Left hindlimb (tissue), 1 donor: ENCODE measurements at places on chromosomes 2 and 18.

DNA sequence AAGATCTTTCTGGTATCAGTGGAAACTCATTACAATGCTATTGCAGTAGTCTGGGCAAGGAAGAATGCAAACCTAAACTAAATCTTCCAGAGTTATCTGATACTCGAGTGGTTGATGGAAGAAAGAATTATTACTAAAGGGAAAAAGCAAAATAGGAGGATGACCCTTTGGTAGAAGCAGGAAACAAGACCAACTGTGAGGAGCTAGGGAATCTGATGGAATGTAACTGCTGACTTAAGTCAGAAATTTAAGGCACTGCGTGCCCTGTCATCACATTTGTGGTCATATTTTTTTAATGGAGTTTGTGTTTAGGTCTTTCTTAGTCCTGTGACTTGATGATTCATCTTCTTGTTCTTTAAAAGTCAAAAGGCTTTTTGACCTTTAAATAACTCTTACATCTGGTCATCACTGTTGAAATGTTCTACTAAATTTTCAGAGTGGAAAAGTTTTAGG lies 36.5 kb upstream of the ARMC9 start:
- no peak for DNase-seq

- no peak for DNase-seq
These were observed 101.4 kb downstream of the MTX2 start for GRCh38 chr2:176370467-176371171.

GRCh38 chr2:140013545-140014203 lies 1233.5 kb upstream of the NXPH2 start:
- no peak for DNase-seq

GRCh38 chr2:222899413-222900181 lies 38.8 kb downstream of the ACSL3 start:
- DNase-seq = no peak

DNA sequence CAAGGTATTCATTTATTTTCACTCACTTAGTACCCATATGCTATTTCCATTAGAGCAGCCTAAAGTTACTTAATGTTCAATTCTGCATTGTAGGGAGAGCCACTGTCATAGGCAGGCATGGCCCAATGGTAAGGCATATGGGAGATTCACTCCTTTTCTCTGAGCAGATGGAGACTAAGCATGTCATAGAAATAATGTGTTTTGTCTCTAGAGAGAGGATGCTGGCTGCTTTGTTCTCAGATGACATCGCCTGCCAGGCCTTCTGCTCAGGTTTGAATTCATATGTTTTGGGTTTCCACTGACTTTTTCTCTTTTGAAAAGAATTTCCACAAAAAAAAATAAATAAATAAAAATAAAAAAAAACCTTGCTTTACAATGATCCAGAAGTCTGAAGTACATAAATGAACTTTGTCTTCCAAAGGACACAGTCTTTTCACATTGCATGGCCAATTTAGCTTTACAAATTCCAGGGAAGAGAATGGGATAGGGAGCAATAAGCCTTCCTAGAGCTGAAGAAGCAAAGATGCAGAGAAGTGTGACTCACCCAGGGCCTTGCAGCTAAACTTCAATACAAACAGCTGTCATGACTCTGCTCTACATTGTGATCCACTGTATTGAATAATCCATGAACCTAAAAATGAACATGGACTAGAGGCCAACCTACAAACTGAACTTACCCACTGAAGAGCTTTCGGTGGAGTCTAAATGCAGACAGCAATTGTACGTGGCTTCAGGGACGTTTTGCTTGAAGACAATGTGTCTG lies 422.5 kb downstream of the CMPK2 start:
- DNase-seq = no peak

- DNase-seq = no peak
These were observed 1.8 kb downstream of the RNPEPL1 start for GRCh38 chr2:240569998-240570530.

DNA sequence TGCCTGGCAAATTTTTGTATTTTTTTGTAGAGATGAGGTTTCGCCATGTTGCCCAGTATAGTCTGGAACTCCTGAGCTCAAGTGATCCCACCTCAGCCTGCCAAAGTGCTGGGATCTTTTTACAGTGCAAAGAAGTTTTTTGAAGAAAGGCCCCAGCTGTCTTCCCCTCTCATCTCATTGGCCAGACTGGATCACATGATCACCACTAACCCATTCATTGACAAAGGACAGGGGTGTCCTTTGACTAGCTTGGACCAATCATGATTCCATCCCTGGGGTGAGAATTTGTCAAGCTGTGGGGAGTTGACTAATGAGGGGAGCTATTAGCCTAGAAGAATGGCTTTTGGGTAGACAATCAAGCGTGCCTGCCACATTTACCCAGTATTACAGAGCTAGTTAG lies 232.9 kb upstream of the TANK start:
- no peak for DNase-seq

- DNase-seq = no peak
These were observed 53.8 kb downstream of the TGOLN2 start for GRCh38 chr2:85273738-85274731.

DNA sequence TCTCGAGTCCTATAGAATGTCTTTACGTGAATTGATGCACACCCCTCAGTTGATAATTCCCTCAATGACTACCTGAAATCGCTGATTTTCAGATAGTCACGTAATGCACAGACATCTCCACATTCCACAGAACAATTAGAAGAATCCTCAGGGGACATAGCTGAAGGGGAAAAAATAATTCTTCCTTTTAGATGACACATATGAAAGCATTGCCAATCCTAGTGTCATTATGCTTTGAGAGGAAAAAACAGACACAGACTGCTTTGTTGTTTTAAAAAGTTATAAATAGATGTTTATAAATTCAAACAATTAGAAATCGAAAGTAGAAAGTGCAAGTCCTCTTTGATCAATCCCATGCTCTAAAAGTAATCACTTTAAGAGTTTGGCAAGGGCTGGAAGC lies 100.6 kb upstream of the FN1 start:
- DNase-seq = no peak

DNA sequence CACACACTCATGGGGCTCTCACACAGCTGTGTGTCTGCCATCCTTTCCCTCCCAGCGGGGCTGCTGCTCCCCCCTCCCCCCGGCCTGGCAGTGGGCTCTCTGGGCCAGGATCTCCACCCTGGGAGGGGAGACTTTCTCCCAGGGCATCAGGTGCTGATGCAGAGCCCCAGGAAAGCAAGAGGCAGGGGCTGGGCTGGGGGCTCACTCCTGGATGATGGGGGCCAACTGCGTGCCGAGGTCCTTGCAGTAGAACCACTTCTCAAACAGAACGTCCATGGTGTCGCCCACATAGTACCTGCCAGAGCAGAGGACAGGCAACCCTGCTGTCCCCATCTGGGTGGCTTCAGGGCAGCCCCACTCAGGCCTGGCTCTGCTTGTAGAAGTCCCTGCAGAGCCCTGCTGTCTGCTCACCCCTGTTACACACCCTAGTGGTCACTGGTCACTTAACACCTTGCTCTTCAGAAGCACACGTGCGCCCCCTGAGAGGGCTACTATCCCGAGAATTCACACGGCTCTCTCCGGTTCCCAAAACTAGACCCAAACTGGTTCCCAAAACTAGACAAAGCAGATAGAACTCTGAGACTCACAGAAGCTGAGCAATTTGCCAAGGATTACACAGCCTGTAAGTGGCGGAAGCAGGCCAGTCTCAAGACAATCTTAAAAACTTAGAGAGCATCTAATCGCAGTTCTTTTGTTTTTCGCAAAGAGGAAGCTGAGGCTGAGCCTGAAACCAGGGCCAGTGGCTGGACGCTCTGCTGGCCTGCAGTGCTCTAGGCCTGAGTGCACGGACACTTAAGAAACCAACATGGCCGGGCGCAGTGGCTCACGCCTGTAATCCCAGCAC lies 6.6 kb upstream of the OXER1 start:
- no peak for DNase-seq
